ENCODE measurements at places on chromosomes 4 and X. TPM values are rescaled to one million over a fixed set of nuclear protein-coding genes. Genes with fewer than 3 reads are reported as not detected.

The CENPI gene
- 15.8 TPM for total RNA-seq

The SSX2B gene
- not detected for total RNA-seq

The SGMS2 gene
- total RNA-seq: 141 TPM

The PCDH11X gene
- total RNA-seq: not detected

The PGAM4 gene
- not detected for total RNA-seq

The IL2 gene
- total RNA-seq: not detected

The RAB9B gene
- total RNA-seq: 0.78 TPM

The PRRG1 gene
- total RNA-seq: 13.1 TPM

The DGAT2L6 gene
- not detected for total RNA-seq

The KLHL13 gene
- total RNA-seq: 0.46 TPM

The SLIT2 gene
- 34.0 TPM for total RNA-seq

The MOB1B gene
- 29.8 TPM for total RNA-seq

The VCX3B gene
- total RNA-seq: not detected

The ZAR1 gene
- total RNA-seq: not detected

The TAF7L gene
- total RNA-seq: 0.59 TPM

The ANAPC4 gene
- total RNA-seq: 22.9 TPM

The DOK7 gene
- total RNA-seq: 0.32 TPM

The PABPC1L2A gene
- not detected for total RNA-seq

The ERVMER34-1 gene
- not detected for total RNA-seq

The MAPK10 gene
- total RNA-seq: 4.2 TPM

The SHISA3 gene
- total RNA-seq: 0.30 TPM

The CHIC1 gene
- total RNA-seq: 12.2 TPM

The TBCK gene
- total RNA-seq: 54.0 TPM

The NAT8L gene
- total RNA-seq: 0.30 TPM

The PPAT gene
- total RNA-seq: 29.9 TPM

The SHROOM2 gene
- 4.5 TPM for total RNA-seq

The SPARCL1 gene
- not detected for total RNA-seq

The GAGE12H gene
- not detected for total RNA-seq

The ADGRG2 gene
- not detected for total RNA-seq

The DRD5 gene
- not detected for total RNA-seq

The MSMO1 gene
- total RNA-seq: 367 TPM

The PHOX2B gene
- total RNA-seq: not detected

The STIM2 gene
- total RNA-seq: 8.3 TPM

The CD38 gene
- total RNA-seq: not detected

The OPRPN gene
- not detected for total RNA-seq

Data from smooth muscle cell of the umbilical artery (primary cell).